ENCODE measurements at places on chromosomes 13 and 19.

GRCh38 chr13:110105136-110105535 lies 201.8 kb downstream of the COL4A1 start:
- no peak for DNase-seq
- H3K27ac ChIP-seq = no peak overlapping the region
- H3K4me3 ChIP-seq = no peak overlapping the region
- peaks cover 9% of the 10 kb centered on the region for H3K4me1 ChIP-seq
- H3K36me3 ChIP-seq = no peaks in the 10 kb centered on the region

GRCh38 chr13:25608181-25608580 lies 236.4 kb downstream of the ATP8A2 start:
- no peak overlapping the region for H3K27ac ChIP-seq
- H3K27me3 ChIP-seq = no peaks in the 10 kb centered on the region
- no peak for DNase-seq
- H3K4me3 ChIP-seq = no peak overlapping the region
- no peaks in the 10 kb centered on the region for H3K36me3 ChIP-seq

DNA sequence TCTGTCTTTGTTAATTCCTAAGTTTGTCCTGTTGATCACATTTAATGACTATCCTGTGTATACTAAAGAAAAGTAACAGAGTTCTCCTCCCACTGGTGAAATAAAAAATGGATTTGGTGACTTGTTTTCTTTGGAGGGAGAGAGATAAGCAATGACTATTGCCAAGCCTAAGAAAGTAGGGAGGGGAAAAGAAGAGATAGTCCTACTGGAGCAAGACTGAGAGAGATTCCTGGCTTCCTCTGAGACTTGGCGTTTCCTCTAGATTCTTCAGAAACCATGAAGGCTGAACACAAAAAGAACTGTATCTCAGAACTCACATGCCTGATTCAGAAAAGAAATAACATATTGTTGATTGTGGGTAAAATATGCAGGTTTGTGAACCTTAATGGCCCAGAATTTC lies 406.5 kb downstream of the FOXO1 start:
- no peak for DNase-seq
- no peaks in the 10 kb centered on the region for H3K27me3 ChIP-seq
- H3K27ac ChIP-seq = no peak overlapping the region
- H3K4me1 ChIP-seq = no peaks in the 10 kb centered on the region

GRCh38 chr13:29676941-29677452 lies 81.5 kb upstream of the SLC7A1 start:
- no peaks in the 10 kb centered on the region for H3K4me1 ChIP-seq
- H3K27me3 ChIP-seq = no peaks in the 10 kb centered on the region
- DNase-seq = no peak
- H3K4me3 ChIP-seq = no peak overlapping the region
- H3K27ac ChIP-seq = no peak overlapping the region
- no peaks in the 10 kb centered on the region for H3K36me3 ChIP-seq

GRCh38 chr19:17679526-17680229 lies 8.5 kb downstream of the UNC13A start:
- DNase-seq = no peak
- peaks cover 33% of the 10 kb centered on the region for H3K27me3 ChIP-seq
- H3K27ac ChIP-seq = no peak overlapping the region
- H3K4me3 ChIP-seq = peak overlapping the region; percentile 53
- peaks cover 5% of the 10 kb centered on the region for H3K4me1 ChIP-seq

DNA sequence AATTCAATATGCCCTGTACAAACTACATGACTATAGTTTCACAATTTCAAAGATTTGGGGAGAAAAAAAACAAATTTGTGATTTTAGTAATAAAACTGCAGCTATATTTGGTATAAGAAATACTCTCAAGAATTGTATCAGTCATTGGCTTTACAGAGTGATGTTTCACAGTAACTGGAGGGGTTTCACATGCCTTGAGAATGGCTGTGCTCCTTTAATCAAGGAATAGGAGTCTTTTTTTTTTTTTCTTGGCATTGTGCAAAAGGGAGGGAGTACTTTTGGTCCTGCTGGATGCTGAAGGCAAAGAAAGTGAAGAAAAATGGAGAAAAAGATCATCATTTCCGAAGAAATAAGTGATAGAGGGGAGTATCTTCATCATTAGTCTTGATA lies 6.8 kb downstream of the ZNF507 start:
- H3K4me1 ChIP-seq = peaks cover 46% of the 10 kb centered on the region
- peaks cover 81% of the 10 kb centered on the region for H3K36me3 ChIP-seq
- H3K4me3 ChIP-seq = no peak overlapping the region
- peak overlapping the region; percentile 81 for H3K27ac ChIP-seq

DNA sequence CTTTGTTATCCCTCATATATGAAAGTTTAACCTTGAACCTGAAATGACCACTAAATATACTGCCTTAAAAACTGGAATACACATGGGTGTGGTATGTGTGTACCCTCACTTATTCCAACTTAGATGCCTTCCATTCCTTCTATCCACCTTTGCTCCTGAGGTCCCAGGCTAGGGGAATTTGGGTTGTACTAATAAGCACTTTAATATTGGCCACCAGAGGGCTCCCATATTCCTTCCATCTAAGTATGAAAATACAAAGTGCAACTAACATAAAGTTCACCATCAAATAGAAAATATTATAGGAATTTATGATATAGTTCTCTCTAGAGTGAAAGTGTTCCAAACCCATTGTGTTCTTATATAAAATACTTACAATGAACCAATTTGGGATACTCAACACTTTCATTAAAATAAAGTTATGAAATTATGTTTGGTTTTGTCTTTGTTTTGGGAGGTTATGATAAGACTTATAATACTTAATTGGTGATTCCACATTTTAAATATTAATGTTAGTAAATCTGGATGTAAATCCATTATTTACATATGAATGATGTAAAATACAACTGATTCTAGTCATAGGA lies 62.3 kb downstream of the ITGBL1 start:
- no peak overlapping the region for H3K4me3 ChIP-seq
- H3K4me1 ChIP-seq = no peaks in the 10 kb centered on the region
- H3K36me3 ChIP-seq = no peaks in the 10 kb centered on the region
- H3K27ac ChIP-seq = no peak overlapping the region

- DNase-seq = no peak
- H3K27ac ChIP-seq = no peak overlapping the region
- H3K4me1 ChIP-seq = no peaks in the 10 kb centered on the region
- H3K36me3 ChIP-seq = no peaks in the 10 kb centered on the region
These were observed 25.7 kb upstream of the IGFL4 start for GRCh38 chr19:46066471-46066870.

GRCh38 chr13:26480246-26480855 lies 77.1 kb upstream of the WASF3 start:
- H3K36me3 ChIP-seq = no peaks in the 10 kb centered on the region
- H3K4me1 ChIP-seq = no peaks in the 10 kb centered on the region
- H3K4me3 ChIP-seq = no peak overlapping the region
- DNase-seq = no peak

DNA sequence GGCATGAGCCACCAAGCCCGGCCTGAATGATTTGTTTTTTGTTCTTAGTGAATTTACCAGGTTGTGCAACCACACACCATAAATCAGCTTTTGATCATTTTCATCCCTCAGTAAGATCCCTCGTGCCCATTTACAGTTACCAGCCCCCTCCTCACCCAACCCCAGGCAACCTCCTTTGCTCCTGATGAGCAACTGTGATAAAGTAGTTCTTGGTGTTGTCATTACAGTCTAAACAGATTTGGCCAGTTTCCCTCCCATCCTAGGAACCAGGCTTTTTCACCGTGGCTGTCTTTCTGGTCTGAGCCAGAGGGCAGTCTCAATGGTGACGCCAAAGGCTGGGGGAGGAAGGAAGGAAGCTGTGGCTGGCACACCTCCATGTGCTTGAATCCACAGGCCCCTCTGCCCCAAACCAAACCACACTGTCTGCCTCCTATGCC lies 61.2 kb upstream of the WDFY2 start:
- H3K27ac ChIP-seq = no peak overlapping the region
- H3K36me3 ChIP-seq = no peaks in the 10 kb centered on the region
- no peak for DNase-seq
- no peak overlapping the region for H3K4me3 ChIP-seq

DNA sequence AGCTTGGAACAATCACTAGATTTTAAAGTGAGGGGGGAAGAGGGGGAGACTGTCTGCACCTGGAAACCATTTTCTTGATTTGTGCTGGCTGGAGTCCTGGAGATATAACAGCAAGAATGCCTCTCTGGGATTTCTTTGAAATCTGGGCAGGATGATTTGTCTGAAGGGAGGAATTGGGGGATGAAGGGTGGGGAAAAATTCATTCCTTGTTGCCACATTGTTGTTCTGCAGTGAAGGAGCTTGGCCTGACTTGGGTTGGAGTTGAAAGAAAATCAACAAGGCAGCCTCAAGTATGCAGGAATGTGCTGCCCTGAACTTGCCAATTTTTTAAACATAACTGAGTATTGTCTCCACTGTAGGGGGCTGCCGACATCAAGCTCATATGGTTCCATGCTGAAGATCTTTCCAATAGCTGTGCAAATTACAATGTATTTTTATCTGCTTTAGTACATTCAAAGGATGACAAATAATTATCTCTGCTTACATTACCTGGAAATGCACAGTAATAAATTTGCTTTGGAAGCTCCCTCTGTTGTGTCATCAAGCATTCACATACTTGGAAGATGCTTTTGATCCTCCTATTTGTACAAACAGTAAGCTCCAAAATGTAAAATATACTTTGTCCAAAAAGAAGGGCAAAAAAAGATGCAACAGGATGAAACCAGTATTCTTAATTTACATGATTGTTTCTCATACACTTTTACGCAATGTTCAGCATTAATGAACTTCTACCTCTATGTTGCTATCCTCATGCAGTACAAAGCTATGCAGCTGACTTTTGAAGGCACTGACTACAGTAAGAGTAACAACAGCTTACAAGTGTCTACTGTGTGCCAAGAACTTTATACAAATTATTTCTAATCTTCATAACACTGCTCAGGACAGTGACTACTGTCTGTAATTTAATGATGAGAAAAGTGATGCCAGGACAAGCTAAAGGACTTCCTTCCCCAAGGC lies 627.9 kb upstream of the KLF12 start:
- H3K36me3 ChIP-seq = no peaks in the 10 kb centered on the region
- no peak overlapping the region for H3K27ac ChIP-seq
- H3K4me1 ChIP-seq = no peaks in the 10 kb centered on the region
- no peaks in the 10 kb centered on the region for H3K27me3 ChIP-seq

- no peak overlapping the region for H3K27ac ChIP-seq
- no peaks in the 10 kb centered on the region for H3K36me3 ChIP-seq
- no peak for DNase-seq
- H3K4me1 ChIP-seq = no peaks in the 10 kb centered on the region
- no peak overlapping the region for H3K4me3 ChIP-seq
These were observed 280.1 kb upstream of the TMTC4 start for GRCh38 chr13:100954430-100955305.

DNA sequence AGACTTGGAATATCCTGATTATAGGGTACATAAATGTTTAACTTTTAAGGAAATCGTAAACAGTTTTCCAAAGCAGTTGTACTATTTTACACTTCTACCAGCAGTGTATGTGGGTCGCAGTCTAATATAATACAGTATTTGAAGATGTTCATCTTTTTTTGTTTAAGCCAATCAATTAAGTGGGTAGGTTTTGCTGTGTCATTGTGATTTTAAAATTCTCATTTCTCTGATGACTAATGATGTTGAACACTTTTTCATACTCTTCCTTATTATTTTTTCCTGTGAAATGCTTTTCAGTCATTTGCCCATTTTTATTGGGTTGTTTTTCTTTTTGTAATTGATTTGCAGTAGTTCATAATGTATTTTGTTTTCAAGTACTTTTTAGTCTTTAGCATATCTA lies 2689.7 kb downstream of the PCDH9 start:
- no peak overlapping the region for H3K4me3 ChIP-seq
- H3K4me1 ChIP-seq = no peaks in the 10 kb centered on the region
- no peak for DNase-seq
- H3K27ac ChIP-seq = no peak overlapping the region
- no peaks in the 10 kb centered on the region for H3K36me3 ChIP-seq
- H3K27me3 ChIP-seq = no peaks in the 10 kb centered on the region

GRCh38 chr19:5157186-5157585 lies 183.4 kb downstream of the PTPRS start:
- DNase-seq = no peak
- no peak overlapping the region for H3K4me3 ChIP-seq
- no peaks in the 10 kb centered on the region for H3K36me3 ChIP-seq
- H3K4me1 ChIP-seq = peaks cover 22% of the 10 kb centered on the region

DNA sequence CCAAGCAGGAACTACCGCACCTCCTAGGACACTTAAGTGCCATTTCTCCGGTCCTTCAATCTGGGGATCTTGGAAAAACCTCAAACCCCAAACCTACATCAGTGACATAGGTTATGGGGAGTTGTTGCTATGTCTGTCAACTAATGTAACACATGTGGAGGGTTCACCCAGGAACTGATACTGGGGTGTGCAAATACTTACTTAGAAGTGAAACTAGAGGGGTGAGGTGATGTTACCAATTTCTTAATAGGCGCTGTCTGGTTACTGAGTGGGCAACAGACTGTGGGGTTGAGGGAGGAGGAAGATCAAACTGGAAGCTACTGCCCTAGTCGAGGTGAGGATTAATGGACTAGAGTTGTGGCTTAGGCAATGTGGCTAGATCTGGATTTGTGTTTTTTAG lies 1.9 kb downstream of the ZNF586 start:
- H3K4me3 ChIP-seq = peak overlapping the region; percentile 97
- no peak for DNase-seq
- H3K27ac ChIP-seq = peak overlapping the region; percentile 95
- peaks cover 9% of the 10 kb centered on the region for H3K36me3 ChIP-seq
- no peaks in the 10 kb centered on the region for H3K27me3 ChIP-seq

DNA sequence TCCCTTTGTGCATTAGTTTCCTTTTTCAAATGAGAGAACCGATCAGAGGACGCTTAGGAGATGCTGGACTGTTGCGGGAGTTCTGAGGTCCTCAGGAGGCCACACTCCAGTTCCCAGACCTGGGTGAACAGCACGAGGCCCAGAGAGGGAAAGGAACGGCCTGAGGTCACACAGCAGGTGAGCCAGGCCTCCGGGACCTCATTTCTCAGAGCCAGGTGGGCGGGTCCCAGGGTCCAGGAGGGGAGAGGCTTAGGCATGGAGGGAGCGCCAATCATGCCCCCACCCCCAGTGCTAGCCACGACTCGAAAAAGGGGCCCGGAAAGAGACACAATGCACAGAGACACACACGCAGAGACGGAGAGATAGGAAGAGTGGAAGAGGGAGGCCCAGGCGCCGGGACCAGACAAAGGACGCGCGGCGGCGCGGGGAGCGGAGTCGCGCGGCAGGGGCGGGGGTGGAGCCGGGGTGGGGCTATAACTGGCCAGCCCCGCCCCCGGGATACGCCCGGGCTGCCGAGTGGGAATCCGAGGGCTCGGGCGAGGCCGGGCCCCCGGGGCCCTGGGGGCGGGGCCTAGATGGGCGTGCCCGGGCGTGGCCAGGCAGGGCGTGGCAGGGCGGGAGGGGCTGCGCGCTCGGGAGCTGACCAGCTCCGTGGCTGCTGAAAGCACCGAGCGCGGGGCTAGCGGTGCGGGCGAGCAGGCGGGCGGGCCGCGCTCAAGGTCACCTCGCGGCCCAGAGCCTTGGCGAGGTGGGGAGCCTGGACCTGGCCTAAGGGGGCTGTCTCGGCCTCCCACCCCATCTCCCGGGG lies 1.6 kb downstream of the ELAVL3 start:
- peak overlapping the region; percentile 44 for H3K4me3 ChIP-seq
- peaks cover 4% of the 10 kb centered on the region for H3K36me3 ChIP-seq
- H3K27me3 ChIP-seq = no peaks in the 10 kb centered on the region
- no peak for DNase-seq
- H3K4me1 ChIP-seq = peaks cover 14% of the 10 kb centered on the region
